ENCODE measurements at places on chromosomes 7 and 10.

- DNase-seq, result no peak
Measured at GRCh38 chr10:86597306-86597705, 57.0 kb upstream of the OPN4 start.

DNA sequence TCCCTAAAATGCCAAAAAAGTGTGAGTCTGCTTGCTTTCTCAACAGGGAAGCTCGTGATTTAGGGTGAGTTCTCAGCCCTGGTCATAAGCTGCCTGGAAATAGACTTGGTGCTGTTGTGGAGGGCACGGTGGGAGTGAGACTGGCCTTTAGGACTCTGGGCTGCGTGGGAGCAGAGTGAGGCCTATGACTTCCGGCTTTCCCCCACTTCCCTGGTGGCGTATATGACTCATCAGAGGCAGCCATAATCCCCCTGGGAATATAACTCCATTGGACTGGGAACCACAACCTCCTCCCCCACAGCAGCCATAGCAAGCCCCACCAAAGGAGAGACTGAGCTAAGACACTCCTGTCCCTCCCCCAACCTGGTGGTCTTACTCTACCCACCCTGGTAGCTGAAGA is 95.0 kb downstream of the PON1 start:
- DNase-seq, result no peak

- no peak for DNase-seq
Measured at GRCh38 chr10:58806970-58807628, 294.4 kb downstream of the BICC1 start.

DNA sequence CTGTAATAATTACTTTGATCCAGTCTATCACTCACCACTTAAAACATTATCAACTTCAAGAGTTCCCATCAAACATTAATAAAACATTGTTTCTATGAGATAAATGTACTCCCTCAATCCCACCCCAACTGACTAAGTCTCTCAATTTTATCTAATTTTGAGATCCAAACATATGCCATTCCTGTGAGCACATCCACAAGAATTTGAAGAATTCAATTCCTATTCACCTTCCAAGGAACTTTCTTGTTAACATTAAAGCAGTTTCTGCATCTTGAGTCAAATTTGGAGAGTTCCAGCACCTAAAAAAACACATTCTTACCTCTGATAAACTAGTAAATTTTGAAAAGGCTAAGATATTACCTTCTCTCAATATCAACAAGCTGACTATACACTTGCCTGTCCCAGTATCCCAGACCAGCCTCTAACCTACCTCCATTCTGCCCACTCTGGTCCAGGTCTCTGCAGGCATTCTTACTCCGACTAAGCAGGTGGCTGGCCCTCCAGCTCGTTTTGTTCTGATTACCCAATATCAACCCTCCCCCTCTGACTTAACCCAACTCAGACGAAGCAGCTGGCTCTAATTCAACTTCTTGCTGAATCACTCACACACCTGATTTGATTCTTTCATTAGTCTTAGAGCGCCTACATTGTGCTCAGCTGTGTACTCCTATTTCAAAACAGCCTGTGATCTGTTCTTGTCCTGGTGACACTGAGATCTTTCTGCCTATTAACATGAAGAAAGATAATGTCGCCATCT is 275.2 kb downstream of the IPMK start:
- no peak for DNase-seq

DNA sequence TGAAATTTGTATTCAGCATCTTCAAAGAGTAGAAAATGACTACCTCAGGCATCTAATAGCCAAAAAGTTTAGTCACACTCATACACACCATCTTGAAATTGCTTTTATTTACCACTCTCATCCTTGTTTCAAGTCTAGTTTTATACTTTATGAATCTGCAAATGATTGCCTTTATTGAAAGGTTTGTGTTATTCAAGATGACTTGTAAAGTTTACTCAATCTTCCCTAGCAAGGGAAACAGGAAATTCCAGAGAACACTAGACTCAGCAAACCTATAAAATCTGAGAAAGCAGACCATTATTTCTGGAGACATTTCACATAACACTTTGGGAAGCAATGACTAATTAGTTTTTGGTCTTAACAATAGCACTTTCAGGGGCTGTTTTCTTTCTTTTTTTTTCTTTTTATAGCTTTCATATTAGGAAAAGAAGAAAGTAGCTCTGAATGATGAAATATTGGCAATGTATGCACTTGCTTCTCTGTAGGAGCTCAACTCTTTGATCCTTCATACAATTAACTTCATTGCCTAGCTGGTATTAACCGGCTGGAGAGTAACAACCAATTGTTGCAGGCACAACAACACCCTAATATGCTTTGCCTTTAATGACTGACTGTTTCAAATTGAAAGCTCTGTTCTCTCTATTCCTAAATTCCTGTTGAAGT is 68.9 kb upstream of the HDAC9 start:
- no peak for DNase-seq

DNA sequence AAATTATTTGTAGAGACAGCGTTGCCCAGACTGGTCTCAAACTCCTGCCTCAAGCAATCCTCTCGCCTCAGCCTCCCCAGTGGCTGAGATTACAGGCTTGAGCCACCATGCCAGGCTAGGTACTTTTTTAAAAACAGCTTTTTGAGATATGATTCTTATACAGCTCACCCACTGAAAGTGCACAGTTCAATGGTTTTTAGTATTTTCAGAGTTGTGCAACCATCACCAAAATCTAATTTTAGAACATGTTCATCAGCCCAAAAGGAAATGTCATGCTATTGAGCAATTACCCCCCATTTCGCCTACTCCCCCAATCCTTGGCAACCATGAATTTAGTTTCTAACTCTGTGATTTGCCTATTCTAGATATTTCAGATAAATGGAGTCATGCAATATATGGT is 73.7 kb downstream of the EVX1 start:
- no peak for DNase-seq

DNA sequence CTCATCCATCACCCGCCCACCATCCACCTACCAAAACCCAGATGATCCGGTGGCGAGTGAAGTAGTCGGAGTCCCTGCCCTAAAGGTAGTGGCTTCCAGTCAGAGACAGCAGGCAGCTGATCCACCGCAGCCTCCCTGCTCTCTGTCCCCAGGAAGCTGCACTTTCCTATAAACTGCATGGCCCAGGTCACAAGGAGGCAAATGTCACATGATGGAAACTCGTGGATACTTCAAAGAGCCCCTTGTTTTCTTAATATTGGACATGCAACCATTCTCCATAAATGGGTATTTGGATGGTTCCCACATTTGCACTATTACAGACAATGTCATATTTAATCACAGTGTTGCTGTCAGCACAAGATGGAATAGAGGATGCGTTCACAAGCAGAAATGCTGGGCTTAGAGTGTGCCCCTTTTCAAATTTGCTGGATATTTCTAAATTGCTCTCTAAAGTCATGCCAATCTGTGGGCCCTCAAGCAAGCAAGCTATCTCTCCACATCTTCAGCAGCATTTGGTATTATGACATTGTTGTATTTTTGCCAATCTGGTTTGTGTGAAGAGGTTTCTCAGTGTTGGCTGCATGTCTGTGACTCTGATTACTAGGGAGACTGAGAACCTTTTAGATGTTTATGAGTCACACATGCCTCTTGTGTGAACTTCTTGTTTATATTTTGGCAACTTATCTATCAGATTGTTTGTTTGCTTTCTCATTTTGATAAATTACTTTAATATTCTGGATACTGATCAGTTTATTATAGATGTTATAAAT is 822.0 kb downstream of the TNS3 start:
- no peak for DNase-seq

GRCh38 chr7:11104578-11104977 is 130.9 kb downstream of the PHF14 start:
- DNase-seq, result no peak

DNA sequence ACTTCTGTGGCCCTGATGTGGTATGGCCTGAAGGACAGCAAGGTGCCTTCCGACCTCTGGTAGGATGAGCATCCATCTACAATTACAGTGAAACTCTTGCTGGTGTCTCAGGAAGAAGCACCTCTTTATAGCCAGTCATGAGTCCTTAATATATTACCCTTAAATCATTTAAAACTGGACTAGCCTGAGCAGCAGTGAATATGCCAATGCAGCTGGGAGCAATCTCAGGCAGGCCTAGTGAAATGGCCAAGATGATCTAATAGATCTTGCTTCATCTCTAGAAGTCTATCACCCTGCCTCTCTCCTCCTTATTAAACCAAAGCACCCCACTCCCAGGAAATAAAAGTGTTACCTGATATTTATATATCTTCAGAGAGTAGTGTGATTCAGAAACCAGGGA is 66.7 kb upstream of the SORCS3 start:
- no peak for DNase-seq

DNA sequence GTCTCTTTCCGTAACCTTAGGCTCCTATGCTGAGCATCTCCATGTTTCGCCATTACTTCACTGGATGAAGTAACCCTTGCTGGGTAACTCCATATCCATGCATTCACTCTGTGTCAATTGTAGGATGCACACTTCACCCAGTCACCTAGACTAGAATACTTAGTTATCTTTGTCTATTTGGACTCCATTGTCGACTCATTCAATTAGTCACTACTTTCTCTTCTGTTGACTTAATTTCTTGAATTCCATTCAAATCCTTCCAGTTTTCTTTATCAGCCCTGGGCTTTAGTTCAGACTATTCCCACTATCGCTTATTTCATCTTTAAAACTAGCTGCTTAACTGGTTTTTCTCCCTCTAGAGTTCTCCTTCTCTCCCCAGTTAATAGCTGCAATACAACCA is 111.3 kb upstream of the TNS3 start:
- DNase-seq, result no peak

DNA sequence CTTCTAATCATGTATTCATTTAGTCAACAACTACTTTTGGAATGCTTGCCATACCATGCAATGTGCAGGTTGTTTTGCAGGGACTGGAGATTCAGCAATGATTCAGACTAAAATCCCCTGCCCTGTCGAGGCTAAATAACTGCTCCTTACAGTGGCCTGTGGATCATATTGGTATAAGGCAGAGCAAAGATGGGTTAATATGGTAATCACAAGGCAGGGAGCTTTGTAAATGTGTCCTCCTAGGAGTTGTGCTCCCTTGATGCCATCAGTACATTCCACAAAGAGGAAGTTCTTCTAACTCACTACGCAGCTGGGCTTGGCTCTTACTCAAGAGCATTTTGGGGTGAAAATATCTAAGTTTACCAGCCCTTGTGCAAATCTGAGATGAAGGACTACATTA is 614 bp upstream of the IFIT2 start:
- DNase-seq, result no peak

DNA sequence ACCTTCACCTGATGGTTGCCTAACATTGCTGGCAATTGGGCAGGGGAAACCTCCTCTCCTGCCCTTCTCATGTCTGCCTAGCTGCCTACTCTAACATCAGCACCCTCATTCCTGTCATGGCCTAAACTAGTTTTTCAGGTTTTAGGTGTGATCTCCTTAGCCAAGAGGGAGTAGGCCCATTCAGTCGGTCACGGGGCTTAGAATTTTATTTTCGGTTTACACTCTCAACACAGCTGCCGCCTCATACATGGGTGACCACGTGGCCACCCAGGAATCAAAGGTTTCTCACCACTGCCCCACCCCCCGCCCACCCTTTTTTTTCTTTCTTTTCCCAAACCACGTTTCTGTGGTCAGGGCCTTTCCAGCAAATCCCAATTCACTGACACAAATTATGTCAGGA is 97.2 kb downstream of the RALA start:
- no peak for DNase-seq

GRCh38 chr10:66214721-66215404 is 711.0 kb upstream of the LRRTM3 start:
- peak; percentile 17 for DNase-seq

DNA sequence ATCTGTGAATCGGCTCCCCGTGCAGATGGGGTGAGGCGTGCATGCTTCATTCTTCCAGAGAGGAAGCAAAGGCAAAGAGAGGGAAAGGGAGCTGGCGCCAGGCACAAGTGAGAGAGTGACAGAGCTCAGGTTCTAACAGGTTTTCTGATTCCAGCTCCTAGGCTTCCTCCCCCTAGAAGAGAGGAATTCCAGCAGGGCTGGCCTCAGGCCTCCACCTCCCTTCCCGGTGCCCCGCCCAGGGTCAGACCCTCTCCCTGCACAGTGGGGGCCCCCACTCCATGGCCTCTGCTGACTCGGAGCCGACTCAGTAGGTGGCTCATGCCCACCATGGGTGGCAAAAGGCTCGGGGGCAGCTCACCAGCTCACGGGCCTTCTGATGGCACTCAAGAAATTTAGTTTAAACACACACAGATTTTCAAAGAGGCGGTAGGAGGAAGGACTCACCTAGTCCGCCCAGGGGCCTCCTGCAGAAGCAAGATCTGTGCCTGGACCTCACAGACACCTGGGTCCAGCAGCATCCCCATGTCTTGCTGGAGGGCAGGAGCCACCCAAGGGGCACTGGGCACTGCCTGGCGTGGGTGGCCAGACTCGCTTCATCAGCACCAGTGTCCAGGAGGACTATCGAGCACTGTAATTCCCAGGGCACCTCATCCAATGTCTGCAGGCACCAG is 183.5 kb downstream of the MAD1L1 start:
- no peak for DNase-seq

GRCh38 chr10:75094465-75094864 is 17.0 kb upstream of the SAMD8 start:
- DNase-seq, result no peak

DNA sequence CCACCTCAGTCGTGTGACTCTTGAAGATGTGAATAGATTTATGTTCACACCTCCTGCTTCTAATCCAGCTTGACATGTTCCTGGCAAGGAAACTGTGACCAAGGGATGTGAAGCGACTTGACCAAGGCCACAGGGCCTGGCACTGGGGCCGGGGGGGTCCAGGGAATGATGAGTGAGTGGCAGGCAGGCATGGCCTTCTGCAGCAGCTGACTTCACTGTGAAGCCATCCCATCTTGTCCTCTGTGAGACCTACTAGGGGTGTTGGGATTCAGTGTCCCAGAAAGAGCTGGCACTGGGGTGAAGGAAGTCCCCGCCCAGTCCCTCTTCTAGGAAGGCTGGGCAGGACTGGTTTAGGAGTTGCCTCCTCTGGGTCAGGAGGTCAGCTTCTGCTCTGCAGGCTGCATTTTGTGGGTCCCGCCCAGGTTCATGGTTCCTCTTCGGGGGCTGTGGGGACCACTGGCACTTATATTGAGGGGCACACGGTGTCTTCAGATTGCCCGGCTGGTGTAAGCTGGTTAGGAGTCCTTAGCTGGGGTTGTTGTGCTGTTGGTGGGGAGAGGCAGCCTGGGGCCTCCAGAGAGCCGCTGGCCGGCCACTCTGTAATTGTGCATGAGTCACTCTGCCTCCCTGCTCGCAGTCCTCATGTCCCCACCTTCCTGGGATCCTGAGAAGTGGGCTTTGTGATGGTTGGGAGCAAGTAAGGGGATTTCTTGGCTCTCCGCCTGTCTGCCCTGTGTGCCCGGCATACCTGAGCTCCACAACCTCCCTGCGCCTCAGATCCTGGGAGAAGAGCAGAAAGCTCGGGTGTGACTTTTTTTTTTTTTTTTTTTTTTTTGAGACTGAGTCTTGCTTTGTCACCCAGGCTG is 11.0 kb downstream of the ZMIZ1 start:
- no peak for DNase-seq

DNA sequence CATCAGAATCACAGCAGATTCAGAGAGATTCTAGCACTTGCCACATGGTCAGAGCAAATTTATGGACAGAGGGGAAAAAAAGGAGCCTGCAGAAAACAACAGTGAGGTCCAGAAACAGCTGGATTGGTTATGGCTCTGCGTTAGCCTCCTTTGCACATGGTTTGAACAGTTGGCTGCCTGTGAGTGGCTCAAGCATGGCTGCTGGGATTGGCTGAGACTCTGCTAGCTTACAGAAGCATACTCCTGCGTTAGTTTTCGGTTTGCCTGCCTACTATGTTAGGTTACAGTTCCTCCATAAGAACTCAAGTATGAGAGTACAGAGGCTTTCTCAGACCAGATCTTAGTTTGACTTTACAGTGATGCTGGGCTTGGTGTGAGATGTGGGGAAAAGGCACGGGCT is 80.7 kb upstream of the WDR11 start:
- DNase-seq, result no peak

- DNase-seq, result no peak
Measured at GRCh38 chr7:151141855-151142685, 25.4 kb downstream of the GBX1 start.
